ENCODE measurements at places on chromosomes 3 and 15.

- DNase-seq, result no peak
Measured at GRCh38 chr15:33396475-33396874, 85.7 kb downstream of the RYR3 start.

DNA sequence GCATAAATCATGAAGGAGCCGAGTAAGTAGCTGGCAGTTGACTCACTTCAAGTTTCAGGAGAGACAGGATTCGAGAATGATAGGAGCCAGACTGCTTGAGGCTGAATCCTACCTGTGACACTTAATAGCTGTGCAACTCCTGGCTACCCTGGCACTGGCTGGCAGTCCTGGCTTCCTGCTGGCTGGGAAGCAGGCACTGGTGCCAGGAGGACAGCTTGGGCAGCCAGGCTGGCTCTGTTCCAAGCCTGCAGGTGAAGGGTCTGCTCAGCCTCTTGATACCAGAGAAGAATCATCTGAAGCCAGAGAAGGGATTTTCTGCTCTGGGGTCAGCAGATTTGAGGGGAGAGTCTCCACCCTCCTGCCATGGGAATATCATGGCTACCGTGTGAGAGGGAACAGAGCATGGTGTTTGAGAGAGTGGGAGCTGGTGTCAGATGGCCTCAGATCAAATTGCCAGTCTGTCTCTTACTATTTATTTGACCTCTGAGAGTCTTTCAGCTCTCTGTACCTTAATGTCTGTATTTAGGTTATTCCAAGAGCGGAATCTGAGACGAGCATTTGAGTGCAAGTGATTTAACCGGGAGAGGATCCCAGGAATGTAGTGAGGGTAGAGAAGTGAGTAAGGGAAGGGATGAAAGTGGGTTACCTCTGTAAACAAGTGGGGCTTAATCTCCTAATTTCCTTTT is 4.4 kb upstream of the XIRP1 start:
- no peak for DNase-seq

DNA sequence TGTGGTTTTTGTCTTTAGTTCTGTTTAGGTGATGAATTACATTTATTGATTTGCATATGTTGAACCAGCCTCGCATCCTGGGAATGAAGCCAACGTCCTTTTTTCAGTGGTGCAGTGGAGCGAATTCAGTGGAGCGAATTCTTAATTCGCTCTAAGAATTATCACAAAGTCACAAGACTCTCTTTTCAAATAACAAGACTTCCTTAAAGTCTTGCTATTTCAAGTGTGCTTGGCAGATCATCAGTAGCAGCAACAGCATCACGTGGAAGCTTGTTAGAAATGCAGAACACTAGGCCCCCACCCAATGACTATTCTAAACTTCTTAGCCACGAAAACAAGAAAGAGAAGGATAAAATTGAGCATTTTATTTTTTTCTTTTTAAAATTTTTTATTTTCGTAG is 58.1 kb upstream of the CD200R1L start:
- DNase-seq, result no peak

DNA sequence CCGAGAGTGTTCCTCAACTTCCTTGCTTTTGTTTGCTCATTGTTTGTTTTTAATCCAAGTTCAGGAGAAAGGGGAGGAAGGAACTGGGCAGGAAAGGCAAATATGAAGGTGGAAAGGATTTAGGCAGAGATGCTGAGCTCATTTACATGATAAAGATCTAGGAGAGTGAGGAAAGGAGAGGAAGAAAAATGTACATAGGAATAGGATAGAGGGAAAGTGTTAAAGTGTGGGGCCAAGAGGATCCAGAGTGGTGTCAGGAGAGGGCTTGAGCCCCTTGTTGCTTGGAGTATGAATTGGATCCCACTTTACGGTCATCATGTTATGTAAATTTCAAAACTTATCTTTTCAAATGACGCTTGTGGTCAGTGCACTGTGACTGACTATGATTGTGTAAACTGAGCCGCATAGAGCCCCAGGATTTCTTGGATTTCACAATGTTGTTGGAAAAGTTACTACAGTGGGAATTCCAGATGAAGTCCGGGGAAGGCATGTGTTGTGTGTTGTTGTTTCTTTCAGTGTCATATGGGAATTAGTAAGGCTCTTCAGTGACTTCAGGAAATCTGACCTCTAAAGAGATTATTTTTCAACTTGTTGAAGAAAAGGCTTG is 15.0 kb upstream of the PLD1 start:
- DNase-seq, result no peak

GRCh38 chr3:10150987-10151386 is 9.4 kb downstream of the VHL start:
- DNase-seq, result no peak

- DNase-seq, result no peak
Measured at GRCh38 chr3:44939581-44940036, 36.4 kb downstream of the ZDHHC3 start.

- DNase-seq, result no peak
Measured at GRCh38 chr3:66372681-66373350, 128.0 kb downstream of the LRIG1 start.

- DNase-seq, result no peak
Measured at GRCh38 chr3:46298871-46299607, 54.9 kb upstream of the CCR2 start.

DNA sequence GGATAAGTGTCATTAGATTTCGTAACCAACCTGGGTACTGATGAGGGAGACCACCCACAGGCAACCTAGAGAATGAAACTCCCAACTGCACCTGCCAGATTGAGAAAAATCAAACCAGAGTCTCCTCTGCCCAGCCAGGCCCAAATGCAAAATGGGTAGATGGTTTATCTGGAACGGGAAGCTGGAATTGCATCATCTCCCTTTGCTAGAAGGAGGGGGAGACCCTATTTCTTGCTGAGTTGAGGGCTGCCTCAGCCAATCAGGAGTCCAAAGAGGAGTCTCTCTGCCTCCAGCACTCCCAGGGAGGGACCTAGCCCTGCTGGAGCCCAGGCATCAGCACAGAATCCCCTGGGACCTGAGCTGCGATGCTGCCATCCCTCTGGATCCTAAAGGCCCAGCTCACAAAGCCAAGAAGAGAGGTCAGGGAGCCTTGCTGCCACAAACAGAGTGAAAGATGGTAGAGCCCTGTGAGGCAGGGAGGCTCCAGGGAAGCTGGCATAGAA is 8.1 kb downstream of the RMDN3 start:
- DNase-seq, result no peak

- DNase-seq, result no peak
Measured at GRCh38 chr3:197309528-197310361, 11.3 kb upstream of the DLG1 start.

DNA sequence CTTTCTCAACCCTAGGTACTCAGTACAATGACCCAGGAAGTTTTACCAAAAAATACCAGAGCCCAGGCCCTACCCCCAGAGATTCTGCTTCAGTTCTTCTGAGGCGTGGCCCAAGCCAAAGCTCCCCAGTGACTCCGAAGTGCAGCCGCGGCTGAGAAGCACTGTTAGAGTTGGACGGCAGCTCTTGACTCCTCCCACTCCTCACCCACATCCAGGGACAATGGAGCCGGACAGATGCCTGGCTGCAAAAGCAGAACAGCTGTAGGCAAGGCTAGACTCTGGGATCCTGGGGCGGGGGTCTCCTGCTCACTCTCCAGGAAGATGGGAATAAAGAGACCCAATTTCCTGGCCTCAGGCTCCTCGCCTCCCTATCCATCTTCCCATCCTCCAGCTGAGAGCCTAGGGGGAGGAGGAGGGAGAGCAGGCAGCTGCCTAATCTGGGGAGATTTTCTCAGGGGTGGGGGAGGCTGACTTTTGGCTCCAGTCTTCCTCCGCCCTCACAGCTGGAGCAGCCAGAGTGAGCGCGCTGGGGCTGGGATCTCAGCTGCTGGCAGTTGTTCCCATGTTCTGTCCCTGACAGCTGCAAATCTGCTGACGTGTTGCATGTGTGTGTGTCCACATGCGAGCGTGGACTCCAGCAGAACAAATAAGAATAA is 223.8 kb downstream of the OPA1 start:
- DNase-seq, result no peak

DNA sequence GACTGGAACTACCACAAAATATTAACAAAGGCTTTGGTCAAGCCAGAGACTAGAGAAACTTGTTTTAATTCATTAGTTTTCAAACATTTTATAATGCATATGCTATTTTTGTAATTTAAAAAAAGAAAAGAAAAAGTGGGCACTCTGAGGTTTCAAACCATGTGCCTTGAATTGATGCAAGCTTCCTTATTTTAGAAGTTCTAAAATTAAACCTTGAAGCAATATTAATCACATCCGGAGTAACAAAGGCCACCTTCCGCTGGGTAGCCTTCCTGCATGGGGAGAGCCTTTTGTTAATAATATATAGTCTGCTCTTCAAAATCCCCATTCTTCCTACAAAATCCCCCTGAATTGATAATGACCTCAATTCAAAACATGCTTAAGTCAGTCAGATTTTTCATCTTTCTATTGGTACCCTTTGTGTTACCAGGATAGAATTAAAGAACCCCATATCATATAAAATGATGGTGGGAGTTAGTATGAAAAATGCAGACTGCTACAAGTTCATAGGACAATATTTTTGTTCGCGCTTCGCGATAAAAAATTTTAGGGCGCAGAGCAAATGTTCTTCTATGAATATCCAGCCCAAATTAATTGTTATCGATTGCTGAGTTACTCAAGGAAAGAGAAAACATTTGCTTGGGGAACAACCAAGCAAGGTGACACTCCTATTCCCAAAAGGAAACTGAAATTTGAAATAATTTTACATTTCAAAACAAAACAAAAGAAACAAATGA is 30.6 kb downstream of the LDHAL6B start:
- DNase-seq, result no peak

GRCh38 chr15:67307156-67307555 is 52.6 kb downstream of the IQCH start:
- DNase-seq, result no peak

DNA sequence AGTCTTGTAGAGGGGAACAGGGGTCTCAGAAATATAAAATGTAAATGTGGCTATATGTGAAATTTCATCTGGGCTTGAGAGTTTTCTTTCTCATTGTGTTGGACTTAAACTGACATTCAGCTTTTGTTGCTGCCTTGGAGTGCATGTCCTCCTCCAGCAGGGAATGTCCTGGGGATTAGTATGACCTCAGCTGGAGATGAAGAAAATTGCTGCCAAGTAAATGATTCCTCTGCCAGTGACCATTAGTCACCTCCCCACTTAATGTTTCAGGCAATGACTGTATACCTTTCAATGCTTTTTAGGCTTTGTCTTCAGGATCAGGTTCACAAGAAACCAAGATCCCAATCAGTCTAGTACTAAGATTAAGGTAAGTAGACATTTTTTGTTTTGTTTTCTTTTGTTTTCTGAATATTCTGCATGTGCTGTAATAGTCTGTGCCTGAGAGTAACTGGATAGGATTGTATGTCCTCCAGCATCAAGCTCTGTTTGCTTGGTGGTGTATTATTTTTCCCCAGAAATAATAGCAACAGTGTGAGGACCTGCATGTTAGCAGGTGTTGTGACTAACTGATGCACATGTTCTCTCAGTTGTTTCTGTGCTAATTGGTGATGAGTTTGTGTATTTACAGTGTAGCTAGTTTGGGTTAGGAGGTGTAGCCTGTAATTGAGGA is 18.1 kb upstream of the SLC22A13 start:
- no peak for DNase-seq

- no peak for DNase-seq
Measured at GRCh38 chr3:153166206-153166605, 4.2 kb downstream of the RAP2B start.

- no peak for DNase-seq
Measured at GRCh38 chr3:108088697-108089096, 2.1 kb downstream of the CD47 start.

DNA sequence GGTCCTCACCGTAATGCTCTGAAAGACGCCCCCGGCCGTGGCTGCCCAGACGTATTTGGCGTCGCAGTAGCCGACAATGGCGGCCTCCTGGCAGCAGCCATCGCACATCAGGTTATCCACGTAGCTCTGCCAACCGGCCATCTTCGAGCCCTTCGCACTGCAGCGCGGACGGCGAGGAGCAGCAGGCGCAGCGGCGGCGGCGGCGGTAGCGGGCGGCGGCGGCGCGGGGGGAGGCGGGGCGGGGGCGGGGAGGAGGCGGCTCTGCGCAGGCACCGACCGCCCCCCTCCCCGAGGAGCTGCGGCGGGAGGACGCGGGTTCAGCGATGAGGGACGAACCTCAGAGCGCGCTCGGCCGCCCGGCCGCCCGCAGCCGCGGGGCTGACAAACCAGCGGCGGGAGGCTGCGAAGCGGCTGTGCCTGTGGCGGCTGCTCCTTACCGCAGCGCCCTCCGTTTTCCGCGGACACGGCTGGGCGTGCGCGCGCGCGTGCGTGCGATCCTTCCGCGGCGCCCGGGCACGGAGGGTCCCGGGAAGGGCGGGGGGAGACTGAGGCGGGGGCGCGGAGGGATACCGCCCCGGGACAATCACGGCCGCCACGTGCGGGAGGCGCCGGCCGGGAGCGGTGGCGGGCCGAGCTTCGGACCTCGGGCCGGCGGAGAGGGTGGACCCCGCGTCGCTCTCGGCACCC is at the start of gene PFN2:
Gene PFN2, minus strand, starts transcription at position 180 of the 687 bp plus-strand sequence. Its CDS starts 39 bp downstream, at position 141.
- no peak for DNase-seq

DNA sequence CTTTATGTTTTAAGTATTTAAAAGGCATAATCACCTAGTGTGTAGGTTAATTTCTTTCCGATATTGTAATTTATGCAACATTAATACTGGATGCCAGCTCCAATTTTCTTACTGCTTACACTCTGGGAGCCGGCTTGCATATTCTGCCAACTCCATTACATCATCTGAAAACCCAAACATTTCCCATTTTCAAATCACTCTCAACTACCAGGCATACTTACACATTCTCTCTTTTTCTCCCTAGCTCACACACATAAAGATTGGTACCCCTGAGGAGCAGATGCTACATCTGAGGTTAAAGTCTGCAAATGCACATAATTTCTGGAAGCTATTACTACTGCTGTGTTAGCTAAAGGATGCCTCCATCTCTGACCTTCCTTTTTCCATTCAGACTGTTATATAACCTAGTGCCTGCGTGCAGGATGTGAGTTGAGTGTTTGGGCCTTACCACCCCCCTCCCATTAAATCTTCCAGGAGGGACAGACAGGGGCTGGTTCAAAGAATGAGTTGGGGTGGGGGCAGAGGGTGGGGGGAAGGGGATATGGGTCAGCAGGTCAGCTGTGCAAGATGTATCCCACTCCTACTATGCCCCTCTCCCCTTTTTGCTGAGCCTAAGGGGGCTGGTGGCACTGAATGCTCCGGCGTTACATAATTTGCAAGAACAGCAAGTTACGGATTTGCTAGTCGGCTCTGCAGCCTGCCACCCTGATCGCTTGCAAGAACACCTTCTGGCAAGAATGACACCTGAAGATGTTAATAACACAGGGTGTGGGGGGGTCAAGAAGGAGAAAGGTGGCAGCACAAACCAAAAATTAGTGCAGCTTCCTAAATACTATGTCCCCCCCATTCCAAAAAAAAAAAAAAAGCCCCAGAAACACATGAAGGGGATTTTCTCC is 2.5 kb downstream of the RORA start:
- DNase-seq, result no peak
